SJSA1 (cell line): ENCODE measurements at places on chromosomes 7 and 10.

- no peak for DNase-seq
Measured at GRCh38 chr10:50613150-50613549, 10.6 kb downstream of the SGMS1 start.

DNA sequence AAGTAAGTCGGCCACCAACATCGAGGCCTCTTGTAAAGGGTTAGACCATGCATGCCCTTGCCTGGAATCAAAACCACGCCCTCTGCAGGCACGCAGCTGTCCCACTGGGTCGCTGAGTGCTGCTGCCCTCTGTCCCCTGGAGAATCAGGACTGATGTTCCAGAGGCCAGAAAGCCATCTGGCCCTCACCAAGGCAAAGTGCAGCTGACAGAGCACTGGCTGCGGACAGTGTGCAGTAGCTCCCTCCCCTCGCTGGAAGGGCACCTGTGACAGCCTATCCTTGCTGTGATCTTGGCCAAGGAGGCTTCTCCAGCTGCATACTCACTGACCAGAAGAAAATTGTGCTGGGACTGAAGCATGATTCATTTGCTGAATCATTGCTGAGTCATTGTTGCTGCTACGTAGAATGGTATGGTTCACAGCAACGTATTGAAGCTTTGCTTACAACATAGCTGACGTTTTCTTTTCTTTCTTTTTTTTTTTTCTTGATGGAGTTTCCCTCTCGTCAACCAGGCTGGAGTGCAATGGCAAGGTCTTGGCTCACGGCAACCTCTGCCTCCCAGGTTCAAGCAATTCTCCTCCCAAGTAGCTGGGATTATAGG is 30.4 kb downstream of the DDC start:
- DNase-seq: peak; percentile 77

DNA sequence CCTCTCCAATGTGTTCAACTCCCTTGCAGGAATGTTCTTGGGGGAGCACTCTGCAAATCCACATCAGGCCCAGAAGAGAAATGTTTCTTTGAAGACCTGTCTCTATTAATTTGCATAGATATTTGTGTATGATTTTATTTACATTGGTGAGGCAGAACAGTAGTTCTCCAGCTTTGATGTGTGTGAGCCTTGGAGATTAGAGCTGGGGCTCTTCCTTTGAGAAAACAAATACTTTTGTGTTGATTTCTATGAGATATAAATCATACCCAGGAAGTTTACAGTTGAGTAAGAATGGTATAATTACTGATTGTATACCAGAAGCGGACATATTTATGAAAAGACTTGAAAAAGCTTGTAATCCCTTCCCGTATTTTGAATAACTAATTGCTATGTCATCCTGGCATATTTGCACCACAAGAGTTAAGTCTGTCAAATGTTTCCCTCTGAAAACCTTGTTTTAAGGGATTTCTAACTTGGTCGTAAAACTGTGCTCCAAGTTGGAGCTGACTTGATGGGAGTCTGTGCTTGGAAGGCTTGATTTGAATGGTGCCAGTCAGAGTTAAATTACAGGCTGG is 468.5 kb downstream of the LRMDA start:
- DNase-seq: no peak

- DNase-seq: peak; percentile 60
Measured at GRCh38 chr10:102131286-102132170, 1.3 kb upstream of the PPRC1 start.

DNA sequence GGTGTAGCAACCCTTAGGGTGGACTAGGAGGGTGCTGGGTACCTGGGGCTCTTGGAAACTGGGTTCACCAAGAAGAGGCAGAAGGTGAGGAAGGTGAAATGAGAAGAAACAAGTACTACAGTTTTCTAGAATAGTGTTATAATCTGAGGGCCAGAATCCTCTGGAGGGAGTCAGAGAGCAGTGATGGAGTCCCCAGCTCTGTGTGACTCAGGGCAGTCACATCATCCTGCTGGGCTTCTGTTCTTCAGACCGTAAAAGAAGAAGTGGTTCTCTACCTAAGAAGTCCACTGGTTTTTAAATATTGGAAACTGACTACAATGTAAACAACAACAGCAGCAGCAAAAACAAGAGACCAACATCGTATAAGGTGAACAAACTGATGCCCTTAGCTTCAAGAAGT is 197.3 kb downstream of the PRPF18 start:
- no peak for DNase-seq

DNA sequence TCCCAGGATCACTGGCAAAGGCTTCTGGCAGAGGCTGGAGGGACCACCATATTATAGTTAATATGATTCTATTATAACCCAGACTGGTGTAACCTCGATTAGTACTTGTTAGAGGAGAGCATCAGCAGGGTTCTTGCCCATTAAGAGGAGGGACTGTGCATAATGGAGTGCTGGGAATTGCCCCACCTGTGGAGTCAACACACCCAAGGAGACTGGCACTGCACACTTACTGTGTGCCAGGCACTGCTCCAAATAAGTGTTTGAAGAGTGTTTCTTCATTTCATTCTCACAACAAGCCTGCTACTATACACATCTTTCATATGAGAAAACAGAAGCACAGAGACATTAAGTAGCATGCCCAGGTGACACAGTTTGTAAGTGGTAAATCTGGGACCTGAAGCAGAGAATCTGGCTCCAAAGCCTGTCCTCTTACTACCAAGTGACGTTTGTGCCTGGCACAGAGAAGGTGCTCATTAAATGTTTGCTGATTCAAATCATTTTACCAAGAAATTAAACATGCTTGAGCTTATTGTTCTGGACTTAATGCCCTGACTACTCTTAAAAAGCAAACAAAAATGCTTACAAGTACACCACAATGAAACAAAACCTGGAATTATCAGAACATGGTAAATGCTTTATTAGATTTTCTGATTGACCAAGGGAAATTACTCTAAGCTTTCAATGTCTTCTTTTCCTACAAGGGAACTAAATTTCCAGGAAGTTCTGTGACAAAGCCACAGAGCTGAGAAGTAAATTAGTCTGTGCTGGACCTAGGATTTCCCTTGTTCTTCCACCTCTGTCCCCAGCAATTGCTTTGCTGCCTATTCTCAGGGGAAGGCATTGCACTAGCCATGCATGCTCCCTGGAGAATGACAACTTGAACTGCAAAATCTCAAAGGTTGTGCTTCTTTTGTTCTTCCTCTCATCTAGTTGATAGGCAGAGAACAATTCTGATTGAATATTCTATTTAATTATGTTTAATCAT is 809 bp downstream of the SLC13A1 start:
- no peak for DNase-seq

GRCh38 chr10:46540412-46541016 is 15.9 kb downstream of the GPRIN2 start:
- no peak for DNase-seq

- DNase-seq: no peak
Measured at GRCh38 chr7:104018425-104018824, 29.0 kb upstream of the RELN start.

- no peak for DNase-seq
Measured at GRCh38 chr7:55110282-55110992, 91.6 kb downstream of the EGFR start.

GRCh38 chr10:48470115-48470892 is 134.6 kb downstream of the ARHGAP22 start:
- DNase-seq: no peak

DNA sequence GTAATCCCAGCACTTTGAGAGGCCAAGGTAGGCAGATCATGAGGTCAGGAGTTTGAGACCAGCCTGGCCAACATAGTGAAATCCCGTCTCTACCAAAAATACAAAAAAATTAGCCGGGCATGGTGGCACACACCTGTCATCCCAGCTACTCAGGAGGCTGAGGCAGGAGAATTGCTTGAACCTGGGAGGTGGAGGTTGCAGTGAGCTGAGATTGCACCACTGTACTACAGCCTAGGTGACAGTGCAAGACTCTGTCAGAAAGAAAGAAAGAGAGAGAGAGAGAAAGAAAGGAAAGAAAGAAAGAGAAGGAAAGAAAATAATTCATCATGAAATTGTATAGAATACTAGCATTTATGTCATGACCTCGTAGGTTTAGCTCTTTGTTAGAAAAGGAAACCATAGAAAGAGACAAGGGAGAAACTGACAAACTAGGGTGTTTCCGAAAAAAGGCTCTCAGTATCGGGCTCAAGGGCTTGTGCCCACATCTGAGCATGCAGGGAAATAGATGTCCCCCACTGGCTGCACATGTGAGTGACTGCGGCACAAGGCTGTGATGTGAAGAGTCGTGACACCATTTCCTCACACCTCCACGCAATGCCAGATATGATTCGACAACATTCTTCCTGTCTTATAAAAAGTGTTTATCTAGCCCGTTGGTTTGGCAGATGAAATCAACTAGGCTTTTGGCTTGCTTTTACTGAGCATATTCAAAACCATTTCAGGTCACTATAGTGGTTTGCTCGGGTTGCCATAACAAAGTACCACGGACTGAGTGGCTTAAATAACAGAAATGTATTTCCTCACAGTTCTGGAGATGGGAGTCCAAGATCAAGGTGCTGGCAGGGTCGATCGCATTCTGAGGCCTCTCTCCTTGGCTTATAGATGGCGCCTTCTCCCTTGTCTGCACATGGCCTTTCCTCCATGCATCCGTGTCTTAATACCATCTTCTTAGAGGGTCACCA is 2.0 kb downstream of the SRGN start:
- no peak for DNase-seq

- no peak for DNase-seq
Measured at GRCh38 chr10:63206997-63207811, 74.1 kb downstream of the NRBF2 start.

GRCh38 chr10:26440088-26440470 is 1.9 kb downstream of the APBB1IP start:
- no peak for DNase-seq

- DNase-seq: peak; percentile 76
Measured at GRCh38 chr10:118373786-118374185, 31.7 kb upstream of the FAM204A start.

GRCh38 chr10:48670978-48671913 is 13.4 kb upstream of the WDFY4 start:
- DNase-seq: no peak

GRCh38 chr7:147436718-147437117 is 1153.8 kb upstream of the C7orf33 start:
- no peak for DNase-seq

- DNase-seq: no peak
Measured at GRCh38 chr7:122727759-122728158, 25.0 kb upstream of the RNF148 start.

DNA sequence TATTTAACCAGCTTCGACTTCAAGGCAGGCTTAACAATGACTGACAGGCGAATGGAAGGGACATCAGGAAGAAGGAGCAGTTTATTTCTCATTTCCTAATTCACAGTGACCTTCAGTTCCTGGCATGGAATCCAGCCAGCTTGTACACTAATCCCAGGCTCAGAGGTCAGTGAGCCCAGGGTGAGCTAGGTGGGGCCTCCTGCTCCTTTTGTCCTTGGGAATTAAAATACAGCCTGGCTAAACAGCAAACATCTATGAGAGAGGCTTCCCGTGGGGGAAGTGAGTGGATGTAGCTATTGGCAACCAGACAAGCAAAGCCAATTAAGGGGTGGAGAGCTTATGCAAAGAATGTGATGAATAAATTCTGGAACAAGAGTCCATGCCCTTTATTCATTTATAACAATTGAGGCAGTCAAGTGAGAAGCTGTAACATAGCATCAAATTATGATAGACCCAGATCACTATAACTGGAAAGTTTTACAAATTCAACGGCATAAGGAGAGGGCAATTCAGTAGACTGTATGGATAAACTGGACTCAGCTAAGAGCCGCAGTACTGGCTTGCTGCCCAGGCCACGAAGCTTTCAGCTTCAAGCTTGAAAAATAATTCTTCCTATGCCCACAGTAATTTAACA is 57.1 kb downstream of the STK17A start:
- DNase-seq: peak; percentile 60

DNA sequence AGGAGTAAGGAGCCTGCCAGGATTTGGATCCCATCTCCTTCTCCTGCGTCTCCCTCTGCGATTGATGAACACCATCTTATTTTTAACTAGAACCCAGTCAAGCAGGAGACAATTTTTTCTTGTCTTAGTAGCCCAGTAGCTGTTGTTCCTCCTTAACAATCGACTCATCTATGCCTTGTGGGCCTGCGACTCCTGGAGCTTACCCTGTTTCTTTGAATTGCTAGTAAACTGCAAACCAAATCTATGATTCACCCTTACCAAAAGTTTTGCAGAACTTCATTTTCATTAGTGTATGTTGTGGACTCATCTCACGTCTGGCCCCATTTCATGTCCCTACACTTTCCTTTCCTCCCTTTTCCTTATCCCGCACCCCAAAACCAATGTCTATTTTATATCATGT is 37.7 kb downstream of the TRIL start:
- no peak for DNase-seq

- no peak for DNase-seq
Measured at GRCh38 chr10:128506423-128506822, 380.2 kb upstream of the MKI67 start.

GRCh38 chr7:138875794-138876193 is 77.8 kb upstream of the ATP6V0A4 start:
- peak; percentile 72 for DNase-seq

GRCh38 chr10:49617121-49618020 is 3.5 kb downstream of the CHAT start:
- DNase-seq: no peak

DNA sequence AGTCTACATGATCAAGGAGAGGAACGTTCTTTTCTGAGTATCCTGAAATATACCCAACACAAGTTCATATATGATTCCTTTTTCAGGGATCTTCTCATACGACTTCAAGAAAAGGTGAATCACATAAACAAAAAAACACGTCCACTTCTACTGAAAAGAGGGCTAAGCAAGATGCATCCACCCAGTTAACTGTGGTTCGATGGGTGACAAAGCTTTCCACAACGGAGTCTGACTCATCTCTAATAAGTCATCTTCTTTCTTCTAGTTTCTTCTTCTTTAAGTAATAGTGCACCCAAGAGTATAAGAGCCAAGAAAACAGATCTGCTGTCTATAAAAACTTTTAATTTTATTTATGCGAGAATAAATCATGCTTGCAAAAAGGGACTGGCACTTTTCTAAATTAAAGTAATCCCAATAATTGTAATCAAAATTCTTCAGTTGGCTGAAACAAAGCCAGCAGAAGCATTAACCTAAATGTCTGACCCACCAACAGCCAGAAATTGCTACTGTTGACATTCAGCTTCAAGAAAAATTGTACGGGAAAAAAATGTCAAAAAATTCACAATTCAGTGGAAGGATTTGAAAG is 146.9 kb upstream of the ANK3 start:
- peak; percentile 11 for DNase-seq

GRCh38 chr7:148967602-148968001 is 60.7 kb downstream of the PDIA4 start:
- DNase-seq: no peak

DNA sequence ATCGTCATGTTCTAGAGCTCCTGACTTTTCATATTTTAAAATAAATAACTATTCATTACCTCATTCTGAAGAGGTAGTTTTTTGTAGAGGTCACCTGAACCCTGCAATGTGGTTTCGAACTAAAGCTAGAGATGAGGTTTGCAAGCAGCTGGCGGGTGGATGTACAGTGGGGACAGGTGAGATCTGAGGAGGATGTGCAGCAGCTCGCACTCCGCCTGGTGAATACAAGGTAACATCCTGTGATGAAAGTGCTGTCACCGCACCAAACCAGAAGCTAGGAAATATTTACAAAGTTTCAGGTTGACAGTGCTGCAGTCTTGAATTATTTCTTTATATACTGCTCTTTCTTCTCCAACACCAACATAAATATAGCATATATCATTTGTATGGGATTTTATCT is 26.5 kb downstream of the NDUFB2 start:
- DNase-seq: no peak

- DNase-seq: no peak
Measured at GRCh38 chr7:129908181-129908580, 44.6 kb downstream of the UBE2H start.

GRCh38 chr10:63515002-63515763 is 6.0 kb upstream of the REEP3 start:
- peak; percentile 56 for DNase-seq
